ENCODE measurements at places on chromosomes 7 and 10. TPM values are rescaled to one million over a fixed set of nuclear protein-coding genes. Genes with fewer than 3 reads are reported as not detected.

The SPOCK2 gene
- total RNA-seq: 4.5 TPM

The SPACDR gene
- total RNA-seq: 0.39 TPM

The TRIP6 gene
- total RNA-seq: 18.6 TPM

The ERVW-1 gene
- not detected for total RNA-seq

The MYOF gene
- total RNA-seq: 106 TPM

The FOXI2 gene
- not detected for total RNA-seq

The HECTD2 gene
- 3.8 TPM for total RNA-seq

The NDUFB2 gene
- 319 TPM for total RNA-seq

The MBL2 gene
- not detected for total RNA-seq

The CNTNAP2 gene
- 3.5 TPM for total RNA-seq

The LIPM gene
- not detected for total RNA-seq

The PLAU gene
- 7.1 TPM for total RNA-seq

The ACTR3C gene
- total RNA-seq: 38.0 TPM

The PCLO gene
- 7.2 TPM for total RNA-seq

The NEURL1 gene
- 47.5 TPM for total RNA-seq

The PTF1A gene
- not detected for total RNA-seq

The RAB19 gene
- 14.9 TPM for total RNA-seq

The OR9A2 gene
- total RNA-seq: not detected

The TMEM273 gene
- total RNA-seq: 8.4 TPM

The MKI67 gene
- 39.5 TPM for total RNA-seq

All from left colon (tissue), 2 donors.